Cardiac muscle cell (in vitro differentiated cells and primary cell): ENCODE measurements at places on chromosomes 3 and 15. TPM values are rescaled to one million over a fixed set of nuclear protein-coding genes. Genes with fewer than 3 reads are reported as not detected.

DNA sequence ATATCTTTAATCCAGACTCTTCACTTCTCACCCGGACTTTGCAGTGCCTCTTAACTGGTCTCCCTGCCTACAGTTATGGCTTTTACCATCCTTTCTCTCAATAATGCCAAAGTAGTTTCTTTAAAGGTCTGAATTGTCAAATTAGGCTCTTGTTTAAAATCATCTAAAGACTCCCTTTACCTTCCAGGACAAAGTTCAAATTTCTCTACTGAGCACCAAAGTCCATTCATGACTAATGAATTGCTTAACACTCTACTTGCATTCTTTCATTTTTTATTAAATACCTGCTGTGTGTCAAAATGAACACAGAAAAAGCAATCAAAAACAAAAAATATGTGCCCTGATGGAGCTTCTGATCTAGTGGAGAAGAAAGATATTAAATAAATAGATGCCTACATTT lies 472.4 kb upstream of the UBE2E2 start:
- DNase-seq, result no peak

Gene CD86
- total RNA-seq, result not detected in 2 replicates

- DNase-seq, result no peak
Observed at GRCh38 chr3:53613125-53613524, 118.7 kb downstream of the CACNA1D start.

DNA sequence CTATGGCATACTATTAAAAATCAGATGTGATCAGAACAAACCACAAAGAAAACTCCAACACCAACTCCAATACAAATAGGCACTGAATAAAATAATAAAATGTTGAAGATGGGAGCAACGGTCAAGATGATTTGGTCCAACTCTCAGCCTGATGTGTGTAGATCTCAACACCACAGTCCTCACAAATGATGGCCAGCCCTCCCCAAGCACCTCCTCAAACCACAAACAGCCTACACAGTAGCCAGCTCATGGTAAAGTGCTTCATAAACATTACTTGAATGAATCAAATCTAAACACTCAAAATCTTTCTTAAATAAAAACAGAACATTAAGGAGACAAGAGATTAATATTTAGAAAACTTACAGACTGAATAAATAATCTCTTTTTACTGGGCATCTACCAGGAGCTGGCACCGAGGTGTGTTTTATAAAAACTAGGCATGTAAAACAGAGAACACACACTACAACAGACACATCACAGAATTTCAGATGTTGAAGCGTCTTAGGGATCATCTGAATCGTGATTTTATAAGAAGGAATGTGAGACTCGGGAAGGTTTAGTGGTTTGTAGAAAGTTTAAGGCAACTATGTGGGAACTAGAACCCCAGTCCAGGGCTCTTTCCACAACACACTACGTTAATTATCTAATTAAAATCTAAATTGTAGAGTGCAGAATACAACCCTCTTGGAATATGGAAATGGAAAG lies 102.4 kb downstream of the MYLK start:
- DNase-seq, result no peak

DNA sequence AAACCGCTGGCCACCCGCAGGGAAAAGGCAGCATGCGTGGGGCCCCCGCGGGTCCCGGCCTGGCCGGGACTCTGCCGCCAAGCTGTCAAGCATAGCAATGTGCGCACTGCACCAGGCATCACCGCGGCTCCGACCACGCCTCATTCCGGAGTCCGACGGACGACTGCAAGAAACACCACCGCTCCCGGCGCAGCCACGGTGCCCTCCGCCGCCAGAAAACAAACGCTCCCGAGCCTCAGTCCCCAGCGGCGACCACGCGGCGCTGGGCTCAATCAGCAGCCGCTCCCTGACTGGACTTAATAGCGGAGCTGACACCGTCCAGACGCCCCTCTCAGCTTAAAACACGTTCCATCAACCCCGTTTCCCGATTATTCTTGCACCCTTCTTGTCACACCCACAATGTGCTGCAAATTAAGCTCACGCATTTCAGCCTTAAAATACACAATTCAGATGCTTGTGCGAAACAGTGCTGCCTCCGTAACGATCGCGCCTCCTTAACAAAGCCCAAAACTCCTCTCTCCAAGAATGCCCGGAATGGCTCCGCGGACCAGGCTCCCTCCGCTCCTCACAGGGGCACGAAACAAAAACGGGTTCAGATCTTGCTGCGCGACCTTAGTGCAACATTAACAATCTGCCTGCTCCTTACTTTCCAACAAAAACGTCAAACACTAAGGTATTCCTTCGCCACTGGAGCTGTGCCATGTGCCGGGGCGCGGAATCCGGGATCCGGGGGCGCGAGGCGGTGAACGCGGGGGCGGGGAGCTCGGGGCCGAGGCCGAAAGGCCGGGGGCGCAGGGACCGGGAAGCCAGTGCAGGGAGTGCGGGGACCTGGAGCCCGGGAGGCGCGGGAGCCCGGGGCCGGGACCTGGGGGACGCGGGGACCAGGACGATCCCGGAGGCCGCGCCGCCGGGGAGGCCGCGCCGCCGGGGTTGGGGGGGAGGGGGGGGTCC lies 655 bp downstream of the CYFIP1 start:
- DNase-seq, result peak; percentile 51

DNA sequence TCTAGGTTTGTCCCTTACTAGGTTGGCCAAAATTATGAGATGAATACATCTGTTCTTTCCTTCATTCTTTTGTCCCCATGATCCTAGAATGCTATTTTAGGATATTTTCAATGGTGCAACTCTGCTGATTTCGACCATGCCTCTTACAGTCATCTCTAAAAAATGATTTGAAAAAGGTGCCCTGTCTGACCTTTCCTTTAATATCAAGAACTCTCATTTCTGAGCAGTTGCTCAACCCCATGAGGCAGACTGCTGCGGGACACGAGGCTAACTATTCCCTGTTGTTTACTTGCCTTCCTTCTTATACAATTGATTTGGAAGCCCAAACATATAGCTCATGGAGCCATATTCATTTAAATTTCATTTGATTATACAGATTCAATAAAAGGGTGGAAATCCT lies 14.6 kb downstream of the PLSCR2 start:
- no peak for DNase-seq

DNA sequence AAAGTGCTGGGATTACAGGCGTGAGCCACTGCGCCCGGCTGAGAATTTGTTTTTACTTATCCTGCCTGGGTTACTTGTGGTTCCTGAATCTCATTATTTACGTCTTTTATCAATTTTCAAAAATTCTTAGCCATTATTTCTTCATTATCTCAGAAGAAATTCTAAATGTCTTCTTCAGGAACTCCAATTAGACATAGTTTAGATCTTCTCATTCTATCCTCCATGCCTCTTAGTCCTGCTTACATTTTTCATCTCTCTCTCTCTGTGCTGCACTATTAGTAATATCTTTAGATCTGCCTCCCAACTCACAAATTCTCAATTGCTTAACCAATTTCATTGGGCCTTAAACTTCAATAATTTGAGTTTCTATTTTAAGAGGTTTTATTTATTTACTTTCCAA lies 124.4 kb upstream of the MRPS22 start:
- no peak for DNase-seq

GRCh38 chr3:62122819-62123218 lies 250.5 kb downstream of the FEZF2 start:
- no peak for DNase-seq

DNA sequence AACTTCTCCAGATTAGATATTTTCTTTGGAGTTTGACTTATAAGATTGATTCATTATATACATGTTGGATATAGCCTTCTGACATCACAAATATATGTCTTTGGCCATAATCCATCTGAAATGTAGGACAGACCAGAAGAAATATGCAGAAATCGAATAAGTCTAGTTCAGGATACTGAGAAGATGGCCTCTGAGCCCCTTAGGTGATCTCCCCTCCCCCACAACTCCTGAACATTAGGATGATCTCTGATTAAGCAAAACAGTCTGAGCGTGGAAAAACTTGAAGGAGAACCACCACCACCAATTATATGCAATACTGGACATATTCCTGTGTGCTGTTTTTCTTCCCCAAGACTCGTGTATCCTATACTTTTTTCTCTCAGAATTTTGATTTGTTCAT lies 3.2 kb downstream of the SETD5 start:
- DNase-seq, result peak; percentile 13

GRCh38 chr3:72872183-72872582 lies 15.7 kb upstream of the GXYLT2 start:
- peak; percentile 49 for DNase-seq

DNA sequence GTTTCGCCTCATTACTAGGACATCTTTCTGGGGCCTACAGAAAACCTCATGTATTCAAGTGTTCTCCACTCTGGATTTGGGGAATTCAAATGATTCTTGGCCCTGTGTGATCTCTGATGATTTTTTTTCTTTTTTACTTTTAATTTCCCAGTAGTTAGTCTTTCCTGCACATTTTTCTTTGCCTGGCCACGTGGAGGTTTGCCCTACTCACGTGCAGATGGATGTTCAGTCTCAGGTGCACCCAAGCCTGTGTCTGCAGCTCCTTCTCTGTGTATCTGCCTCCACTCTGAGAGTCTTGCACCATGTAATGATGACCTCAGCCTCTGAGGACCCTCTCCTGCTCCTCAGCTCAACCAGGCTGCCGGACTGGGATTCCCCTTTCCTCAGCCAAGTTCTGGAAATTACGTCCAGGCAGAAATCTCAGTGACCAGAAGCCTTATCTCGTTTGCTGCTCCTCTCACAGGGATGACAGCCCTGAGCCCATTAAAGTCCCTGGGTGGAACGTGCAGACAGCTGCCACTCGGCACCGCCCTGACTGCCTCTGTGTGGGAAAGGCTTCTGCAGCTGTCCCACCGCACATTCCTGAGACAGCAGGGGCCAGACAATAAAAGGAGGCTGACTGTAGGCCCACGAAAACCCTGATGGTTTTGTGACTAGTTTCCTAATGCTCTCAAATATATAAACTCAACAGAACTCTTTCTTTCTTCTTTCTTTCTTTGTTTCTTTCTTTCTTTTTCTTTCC lies 31.4 kb upstream of the GABRB3 start:
- no peak for DNase-seq

DNA sequence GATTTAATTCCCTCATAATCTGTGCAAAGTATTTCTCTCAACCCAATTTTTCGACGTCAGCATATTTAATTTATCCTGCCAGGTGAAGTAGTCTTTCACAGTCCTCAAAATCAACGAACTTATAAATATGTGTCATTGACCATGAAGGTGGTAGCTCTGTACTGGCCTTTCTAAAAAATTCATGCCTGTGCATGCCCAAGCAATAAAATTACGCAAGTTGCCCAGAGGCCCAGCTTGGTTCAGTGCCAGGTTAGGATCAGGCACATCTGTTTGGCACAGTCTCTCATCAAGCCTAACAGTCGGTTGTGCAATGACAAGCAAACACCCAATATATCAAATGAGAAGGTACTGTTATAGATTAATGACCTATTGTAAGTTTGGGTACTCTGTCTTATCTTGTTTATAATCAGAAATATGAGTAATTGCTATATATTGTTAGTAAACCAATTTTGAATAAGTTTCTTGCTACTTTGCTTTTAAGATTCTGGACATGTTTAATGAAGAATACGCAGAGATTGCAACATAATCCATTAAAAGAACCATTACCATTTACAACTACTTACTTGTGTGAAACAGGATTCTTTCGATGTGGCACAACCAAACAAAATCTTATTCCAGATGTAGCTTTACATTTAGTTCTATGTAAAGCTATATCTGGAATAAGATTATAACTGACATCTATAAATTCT lies 159.0 kb upstream of the IL12A start:
- DNase-seq, result peak; percentile 65

- no peak for DNase-seq
Observed at GRCh38 chr15:90181776-90182175, 19.4 kb upstream of the SEMA4B start.

DNA sequence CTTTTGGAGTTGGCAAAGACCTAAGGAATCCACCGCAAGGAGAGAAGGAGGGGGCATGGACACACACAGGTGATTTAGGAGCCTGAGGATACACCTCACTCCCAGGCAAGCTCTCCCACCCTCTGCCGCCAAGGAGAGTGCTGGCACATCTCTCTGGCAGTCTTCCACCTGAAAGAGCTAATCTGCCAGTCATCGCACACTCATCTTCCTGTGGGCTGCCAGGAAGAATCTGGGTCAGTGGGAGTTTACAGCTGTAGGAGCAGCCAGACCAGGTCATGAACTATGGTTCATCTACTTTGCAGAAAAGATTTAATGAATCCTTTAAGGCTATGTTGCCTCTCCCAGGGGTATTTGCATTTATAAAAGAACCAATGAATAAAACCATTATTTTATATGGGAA lies 170.6 kb upstream of the TSC22D2 start:
- DNase-seq, result no peak

Gene ALDH1A2
- 4.0 and 6.6 TPM in 2 replicates for total RNA-seq

Gene COLQ
- 4.5 and 10.4 TPM in 2 replicates for total RNA-seq

DNA sequence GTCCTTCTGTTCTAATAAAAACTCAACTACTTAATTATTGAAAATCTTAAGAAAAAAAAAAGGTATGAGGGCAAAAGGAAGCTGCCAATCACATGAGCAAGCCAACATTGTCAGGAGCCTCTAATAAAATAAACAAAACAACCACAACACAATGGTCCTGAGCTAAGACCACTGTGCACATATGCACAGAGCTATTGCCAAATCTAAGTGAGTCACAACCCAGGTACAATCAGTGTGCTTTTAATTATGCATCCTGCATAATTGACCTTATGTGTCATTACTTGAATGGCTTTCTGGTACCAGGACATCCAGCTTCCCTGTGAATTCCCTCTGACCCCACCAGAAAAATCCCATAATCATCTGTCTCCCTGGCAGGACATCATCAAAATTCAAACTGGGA lies 639.8 kb downstream of the MAGI1 start:
- no peak for DNase-seq

Gene ONECUT1
- total RNA-seq, result 0.18 TPM in 1 of 2 replicates, not detected in the other

Gene MGA
- 22.7 and 48.8 TPM in 2 replicates for total RNA-seq

DNA sequence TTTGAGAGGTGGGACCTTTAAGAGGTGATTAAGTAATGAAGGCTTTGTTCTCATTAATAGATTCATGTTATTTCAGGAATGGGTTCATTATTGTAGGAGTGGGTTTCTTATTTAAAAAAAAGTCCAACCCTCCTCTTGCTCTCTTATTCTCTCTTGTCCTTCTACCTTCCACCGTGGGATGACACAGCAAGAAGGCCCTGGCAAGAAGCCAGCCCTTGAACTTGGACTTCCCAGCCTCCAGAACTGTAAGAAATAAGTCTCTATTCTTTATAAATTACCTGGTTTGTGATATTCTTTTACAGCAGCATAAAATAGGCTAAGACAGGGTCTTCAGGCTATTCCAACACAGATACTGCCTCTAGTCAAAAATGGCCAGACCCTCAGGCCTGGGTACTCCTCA lies 62.2 kb downstream of the MYLK start:
- no peak for DNase-seq

Gene UBA5
- total RNA-seq, result 54.7 and 107 TPM in 2 replicates

GRCh38 chr3:193016437-193016901 lies 98.8 kb upstream of the MB21D2 start:
- peak; percentile 70 for DNase-seq

Gene CAPN3
- 37.9 and 88.3 TPM in 2 replicates for total RNA-seq

GRCh38 chr3:167102071-167102470 lies 278.0 kb downstream of the ZBBX start:
- DNase-seq, result no peak

Gene TEX55
- not detected in 2 replicates for total RNA-seq

- peak; percentile 90 for DNase-seq
Observed at GRCh38 chr15:73295630-73296286, 73.0 kb downstream of the HCN4 start.

GRCh38 chr3:31219131-31219843 lies 313.4 kb upstream of the STT3B start:
- DNase-seq, result no peak
